Tibial nerve (tissue), 4 donors: ENCODE measurements at places on chromosomes 2 and 18. TPM values are rescaled to one million over a fixed set of nuclear protein-coding genes. Genes with fewer than 3 reads are reported as not detected.
A peak's percentile ranks its signal among the peaks of the same experiment; 100 is the strongest.

G6PC2 gene
- total RNA-seq = not detected

GRCh38 chr2:205688417-205689200, 6.3 kb downstream of the NRP2 start:
- no peak for DNase-seq

CYP26B1 gene
- 37.7 TPM for total RNA-seq

GRCh38 chr18:58776084-58776483, 88.6 kb upstream of the ZNF532 start:
- DNase-seq = no peak

GRCh38 chr2:39762448-39762847, 16.6 kb downstream of the THUMPD2 start:
- DNase-seq = no peak

AGFG1 gene
- 83.1 TPM for total RNA-seq

TMEM169 gene
- total RNA-seq = 0.59 TPM

DNA sequence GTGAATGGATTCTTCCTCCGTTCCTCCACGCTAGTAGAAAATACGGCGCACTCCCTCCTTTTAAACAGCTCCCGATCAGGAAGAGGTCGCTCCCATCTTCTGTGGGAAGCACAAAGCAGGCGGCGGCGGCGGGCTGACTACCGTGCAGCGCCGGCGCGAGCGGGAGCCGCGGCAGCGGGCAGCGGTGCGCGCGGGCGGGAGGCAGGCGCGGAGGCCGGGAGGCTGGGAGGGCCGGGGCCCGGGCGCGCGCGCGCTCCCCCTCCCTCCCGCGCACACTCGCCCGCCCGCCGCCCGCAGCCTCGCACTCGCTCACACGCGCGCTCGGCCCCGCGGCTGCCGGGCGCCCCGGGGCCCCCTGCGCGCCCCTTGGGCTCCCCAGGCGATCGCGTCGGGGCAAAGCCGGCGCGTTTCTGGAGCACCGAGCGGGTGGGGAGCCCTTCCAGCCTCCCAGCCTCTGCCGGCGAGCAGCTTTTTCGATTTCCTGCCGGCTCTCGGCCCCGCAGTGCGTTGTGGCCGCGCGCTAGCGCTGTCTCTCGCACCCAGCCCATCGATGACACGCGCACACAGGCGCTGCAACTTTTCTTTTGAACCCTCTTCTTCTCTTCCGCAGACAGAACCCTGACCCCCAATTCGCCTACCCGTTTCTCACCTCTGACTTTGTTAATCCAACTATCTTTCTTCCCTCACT, at the start of gene SLC8A1:
SLC8A1 (minus strand) TSS at position 173 of the 688 bp plus-strand sequence.
- DNase-seq = no peak

MPP4 gene
- 0.60 TPM for total RNA-seq

ALPG gene
- not detected for total RNA-seq

GRCh38 chr2:181431674-181432073, 25.5 kb upstream of the ITGA4 start:
- no peak for DNase-seq

RAX gene
- not detected for total RNA-seq

- no peak for DNase-seq
These were observed 83.1 kb downstream of the KLF7 start for GRCh38 chr2:207082619-207083018.

GPR45 gene
- not detected for total RNA-seq

DNA sequence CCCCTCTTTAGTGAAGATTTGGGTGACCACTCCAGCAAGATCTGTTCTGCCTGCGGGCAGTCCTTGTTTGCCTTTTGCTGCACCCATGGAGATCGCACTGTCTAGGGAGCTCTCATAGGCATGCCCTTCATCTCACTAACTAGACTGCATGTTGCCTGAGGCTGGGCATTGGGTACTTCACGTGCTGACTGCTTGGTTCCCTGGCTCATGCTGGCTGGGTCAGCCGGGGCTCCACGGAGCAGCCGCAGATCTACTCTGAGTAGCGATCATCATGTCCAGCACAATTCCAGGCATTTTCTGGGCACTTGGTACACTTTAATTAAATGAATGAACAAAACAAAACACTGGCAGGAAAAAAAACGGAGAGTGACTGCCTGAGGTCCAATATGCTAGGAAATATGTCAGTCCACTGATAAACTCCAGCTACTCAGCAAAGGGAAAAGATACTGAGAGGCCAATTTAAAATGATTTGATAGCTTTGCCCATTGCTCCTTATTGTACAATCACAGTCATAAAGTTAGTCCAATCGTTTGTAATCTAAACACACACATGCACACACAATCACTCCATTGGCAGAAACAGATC, 220.3 kb downstream of the C1D start:
- DNase-seq = no peak

GRCh38 chr18:40055262-40055661, 1899.8 kb upstream of the PIK3C3 start:
- DNase-seq = no peak

GRCh38 chr2:201444746-201445465, 6.4 kb downstream of the TRAK2 start:
- DNase-seq = no peak

SLC19A3 gene
- total RNA-seq = 29.5 TPM

GRCh38 chr2:220654322-220654721, 917.8 kb downstream of the EPHA4 start:
- DNase-seq = no peak

DNA sequence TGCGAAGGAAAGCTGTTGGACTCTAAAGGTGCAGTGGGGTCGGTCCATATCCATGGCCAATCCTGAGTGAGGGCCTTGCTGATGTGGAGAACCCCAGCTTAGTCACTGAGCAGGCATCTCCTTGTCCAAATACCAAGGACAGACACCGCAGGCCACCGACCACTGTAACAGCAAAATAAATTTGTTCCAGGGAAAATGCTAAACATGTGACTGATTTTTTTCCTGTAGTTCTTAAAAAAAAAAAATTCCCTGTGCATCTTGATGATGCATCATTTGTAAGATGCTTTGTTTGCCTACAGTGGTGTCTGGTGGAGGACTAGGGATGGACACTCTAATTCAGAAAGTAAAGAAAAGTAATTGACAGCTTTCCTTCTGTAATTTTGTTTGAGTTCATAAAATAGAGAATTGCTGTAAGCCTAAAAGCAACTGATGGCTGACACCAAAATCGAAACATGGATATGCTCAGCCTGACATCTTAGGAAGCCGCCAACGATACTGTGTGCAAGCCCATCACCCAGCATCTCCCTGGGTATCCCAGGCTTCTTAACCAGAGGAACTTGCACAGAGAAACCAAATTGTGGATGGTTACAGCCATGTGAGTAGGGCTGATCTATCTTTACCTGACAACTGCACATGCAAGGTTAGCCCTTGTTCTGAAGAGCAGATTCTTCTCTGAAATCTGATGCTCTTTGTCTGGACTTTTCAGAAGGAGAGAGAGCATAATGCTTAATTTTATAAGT, 188.6 kb downstream of the ARL4C start:
- no peak for DNase-seq

SLC8A1 gene
- total RNA-seq = 22.9 TPM

NABP1 gene
- 25.1 TPM for total RNA-seq

DNA sequence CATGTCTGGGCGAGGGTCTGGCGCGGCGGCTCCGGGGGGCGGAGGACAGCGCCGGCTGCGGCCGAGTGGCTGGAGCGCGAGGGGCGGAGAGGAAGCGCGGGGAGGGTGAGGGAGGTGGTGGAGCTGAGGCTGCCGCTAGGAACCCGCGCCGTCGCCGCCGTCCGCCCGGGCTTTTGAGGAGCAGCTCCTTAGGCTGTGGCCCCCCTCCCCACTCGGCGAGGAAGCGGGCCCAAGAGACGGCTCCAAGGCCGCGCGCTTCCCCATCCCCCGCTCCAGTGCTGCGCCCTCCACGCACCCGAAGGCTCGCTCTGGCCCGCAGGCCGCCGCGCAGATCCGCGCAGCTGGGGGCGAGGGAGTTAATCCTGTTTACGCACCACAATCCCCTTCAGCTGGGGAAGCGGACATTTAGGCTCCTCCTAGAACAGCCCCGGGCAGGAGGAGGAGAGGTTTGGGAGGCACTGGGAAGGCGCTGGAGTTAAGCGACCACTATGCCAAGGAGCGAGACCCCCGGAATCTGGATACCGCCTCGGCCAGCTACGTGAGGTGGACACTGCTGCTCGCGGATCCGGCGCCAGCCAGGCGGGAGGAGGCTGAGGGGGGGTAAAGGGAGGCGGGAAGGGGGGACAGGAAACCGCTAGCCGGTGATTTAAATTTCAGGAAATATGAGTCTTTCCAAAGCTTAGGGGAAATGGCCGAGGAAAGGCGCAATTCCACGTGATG, at the start of gene CNRIP1:
CNRIP1 (minus strand) TSS at position 552 of the 720 bp plus-strand sequence; CDS start at position 3, 549 bp downstream.
- peak; percentile 54 for DNase-seq

MPV17 gene
- total RNA-seq = 78.0 TPM

DNA sequence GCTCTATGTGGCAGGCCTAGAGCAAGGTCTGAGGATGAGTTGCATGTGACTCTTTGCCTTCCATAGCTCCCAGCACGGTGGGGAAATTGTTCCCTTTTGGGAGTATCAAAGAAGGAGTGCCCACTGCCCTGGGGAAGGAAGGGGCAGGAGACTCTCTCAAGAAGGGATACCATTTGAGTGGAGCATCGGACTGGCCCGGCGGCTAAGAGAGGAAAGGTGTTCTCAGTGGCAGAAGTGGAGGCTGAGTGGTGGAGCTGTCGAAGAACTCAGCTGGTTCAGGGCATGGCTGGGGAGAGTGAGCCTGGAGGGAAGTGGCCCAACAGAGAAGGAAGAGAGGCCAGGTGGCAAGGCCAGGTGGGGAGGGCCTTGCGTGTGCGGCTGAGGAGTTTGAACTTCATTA, 235.2 kb downstream of the DYSF start:
- DNase-seq = no peak

TOGARAM2 gene
- 10.5 TPM for total RNA-seq

DNA sequence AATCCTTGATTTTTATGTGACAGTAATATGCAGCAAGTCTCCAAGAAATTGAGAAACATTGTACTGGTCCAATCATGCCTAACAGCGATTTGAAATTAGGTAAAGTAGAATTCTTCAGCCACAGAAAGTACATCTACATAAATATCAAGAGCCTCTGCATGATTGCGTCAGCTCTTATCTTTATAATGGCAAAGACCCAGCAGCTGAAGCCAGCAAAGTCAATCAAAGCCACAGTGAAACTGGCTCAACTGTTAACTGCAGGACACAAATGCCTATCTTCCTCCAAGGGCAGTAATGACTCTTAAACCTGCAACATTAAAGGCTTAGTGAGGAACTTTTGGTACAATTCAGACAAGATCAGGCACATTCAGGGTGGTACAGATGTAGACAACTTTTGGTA, 102.5 kb downstream of the BARD1 start:
- DNase-seq = no peak

GULP1 gene
- 63.4 TPM for total RNA-seq

- no peak for DNase-seq
These were observed 9.4 kb upstream of the TMEM163 start for GRCh38 chr2:134728163-134728562.

- no peak for DNase-seq
These were observed 891 bp downstream of the CAB39 start for GRCh38 chr2:230713331-230714135.

RMDN2 gene
- 9.6 TPM for total RNA-seq

DNA sequence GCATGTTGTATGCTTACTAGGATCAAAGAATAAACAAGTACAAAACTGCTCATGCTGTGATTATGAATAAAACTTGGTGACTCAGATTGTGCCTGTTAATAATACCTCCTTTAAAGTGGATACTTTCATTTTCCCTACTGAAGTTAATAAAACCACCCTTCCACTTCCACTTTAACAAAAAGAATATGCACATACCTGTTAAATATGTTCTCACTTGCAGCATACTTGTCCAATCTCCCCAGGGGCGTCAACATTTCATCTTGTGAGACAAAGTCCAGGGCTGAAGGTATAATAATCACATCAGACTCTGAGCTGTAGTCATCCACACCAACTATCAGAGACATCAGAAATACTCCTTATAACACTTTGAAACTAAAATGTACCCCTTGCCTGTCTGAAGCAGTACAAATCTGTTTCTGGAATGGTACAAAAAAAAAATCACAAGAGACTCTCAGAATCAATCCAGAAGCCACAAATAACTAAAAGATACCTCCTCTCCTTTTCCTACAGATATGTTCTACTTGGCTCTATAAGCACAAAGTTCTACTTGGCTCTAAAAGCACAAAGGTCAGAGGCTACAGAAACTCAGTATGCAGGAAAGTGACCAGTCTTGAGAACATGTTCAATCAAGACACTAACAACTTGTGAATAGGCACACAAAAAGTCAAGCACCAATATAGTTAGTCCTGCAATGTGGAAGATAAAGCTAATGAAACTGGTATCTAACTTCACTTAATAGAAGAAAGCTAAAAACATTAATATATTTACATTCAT, 19.3 kb downstream of the PPP4R1 start:
- no peak for DNase-seq

IRS1 gene
- 11.1 TPM for total RNA-seq

- DNase-seq = no peak
These were observed 1633.5 kb downstream of the SUCLG1 start for GRCh38 chr2:82825410-82826090.

DNA sequence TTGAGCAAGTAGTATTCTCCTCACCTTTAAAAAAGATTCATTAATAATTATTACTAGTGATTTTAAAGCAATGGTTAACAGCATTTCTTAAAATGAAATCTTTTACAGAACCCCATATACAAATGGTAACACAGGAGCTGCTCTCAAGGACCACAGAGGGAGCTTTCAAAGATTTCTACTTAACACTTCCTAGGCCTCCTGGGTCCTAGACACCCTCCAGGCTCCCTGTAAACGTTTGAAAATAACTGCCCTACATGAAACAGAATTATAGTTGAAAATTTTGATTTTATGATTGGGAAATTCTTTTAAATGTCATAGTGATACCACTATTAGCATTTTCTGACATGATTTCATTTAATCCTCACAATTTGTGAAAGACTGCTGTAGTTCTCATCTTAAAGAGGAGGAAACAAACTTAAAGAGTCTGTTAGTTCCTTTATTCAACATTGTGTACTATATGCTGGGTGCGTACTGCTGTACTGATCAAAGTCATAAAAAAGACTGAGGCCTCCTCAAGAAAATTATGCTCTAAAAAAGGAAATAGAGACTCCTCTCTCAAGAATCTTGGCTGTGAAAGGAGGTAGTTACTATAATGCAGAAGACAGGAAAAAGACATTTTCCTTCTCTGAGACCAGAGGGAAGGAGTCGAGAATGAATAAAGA, 10.6 kb downstream of the CUL3 start:
- DNase-seq = no peak

- no peak for DNase-seq
These were observed 1407.4 kb downstream of the SUCLG1 start for GRCh38 chr2:83051538-83052170.
